ENCODE measurements at places on chromosomes 3 and 15. TPM values are rescaled to one million over a fixed set of nuclear protein-coding genes. Genes with fewer than 3 reads are reported as not detected.

Gene LMAN1L
- total RNA-seq, result not detected

Gene STRC
- total RNA-seq, result 1.6 TPM

Gene PCLAF
- 3.0 TPM for total RNA-seq

Gene MAP6D1
- 1.1 TPM for total RNA-seq

Gene ARNT2
- total RNA-seq, result 6.6 TPM

Gene LRRK1
- total RNA-seq, result 15.7 TPM

Gene IL17RE
- total RNA-seq, result 91.5 TPM

Gene MELTF
- total RNA-seq, result 2.8 TPM

Gene TERC
- 3.5 TPM for total RNA-seq

Gene MED12L
- total RNA-seq, result 7.5 TPM

Gene CHRD
- total RNA-seq, result 6.5 TPM

Gene CFAP92
- total RNA-seq, result 3.3 TPM

Gene ZDHHC19
- total RNA-seq, result 1.2 TPM

Gene LCTL
- not detected for total RNA-seq

Gene GAP43
- 1.8 TPM for total RNA-seq

DNA sequence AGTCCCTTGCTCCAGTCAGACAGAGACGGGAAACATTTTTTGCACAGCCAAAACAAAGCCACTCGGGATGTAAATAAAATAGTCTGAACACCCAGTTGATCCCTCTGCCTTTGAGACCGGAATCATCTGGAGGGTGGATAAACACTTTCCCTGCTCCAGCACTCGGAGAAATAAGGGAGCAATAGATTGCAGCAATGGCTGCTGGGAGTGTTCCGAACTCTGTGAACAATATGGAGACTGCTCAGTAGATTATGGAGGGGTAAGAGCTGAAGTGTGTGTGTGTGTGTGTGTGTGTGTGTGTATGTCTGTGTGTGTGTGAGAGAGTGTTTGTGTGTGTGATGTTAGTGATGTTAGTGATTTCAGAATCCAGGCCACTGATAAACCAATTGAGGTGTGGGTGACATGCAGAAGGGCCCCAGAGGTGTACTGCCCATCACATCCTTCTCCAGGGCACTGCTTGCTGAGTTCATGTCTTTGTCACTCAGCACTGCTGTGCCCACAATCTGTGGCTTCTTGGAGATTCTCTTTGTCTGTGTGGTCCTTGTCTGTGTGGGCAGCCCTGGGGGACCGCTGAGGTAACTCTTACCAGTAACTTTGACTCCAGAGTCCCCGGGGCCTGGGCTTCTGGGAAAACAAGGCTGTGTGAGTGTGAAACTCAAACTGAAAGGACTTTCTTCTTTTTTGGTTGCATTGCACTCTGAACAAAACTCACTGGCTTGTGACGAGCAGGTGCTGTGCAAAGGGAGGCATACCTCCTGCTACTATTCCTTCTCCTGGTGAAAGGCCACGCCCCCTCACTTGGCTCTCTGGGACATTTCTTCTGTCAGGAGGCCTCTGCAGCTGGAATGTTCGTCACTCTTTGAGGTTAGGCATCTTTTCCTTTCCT is 23.0 kb downstream of the CRYGS start:
- DNase-seq, result no peak

- no peak for DNase-seq
Observed at GRCh38 chr3:63809607-63810006, 9.5 kb upstream of the C3orf49 start.

- DNase-seq, result no peak
Observed at GRCh38 chr15:101620671-101621070, 31.5 kb downstream of the TM2D3 start.

GRCh38 chr3:137642831-137643230 is 121.3 kb upstream of the SOX14 start:
- peak; percentile 12 for DNase-seq

DNA sequence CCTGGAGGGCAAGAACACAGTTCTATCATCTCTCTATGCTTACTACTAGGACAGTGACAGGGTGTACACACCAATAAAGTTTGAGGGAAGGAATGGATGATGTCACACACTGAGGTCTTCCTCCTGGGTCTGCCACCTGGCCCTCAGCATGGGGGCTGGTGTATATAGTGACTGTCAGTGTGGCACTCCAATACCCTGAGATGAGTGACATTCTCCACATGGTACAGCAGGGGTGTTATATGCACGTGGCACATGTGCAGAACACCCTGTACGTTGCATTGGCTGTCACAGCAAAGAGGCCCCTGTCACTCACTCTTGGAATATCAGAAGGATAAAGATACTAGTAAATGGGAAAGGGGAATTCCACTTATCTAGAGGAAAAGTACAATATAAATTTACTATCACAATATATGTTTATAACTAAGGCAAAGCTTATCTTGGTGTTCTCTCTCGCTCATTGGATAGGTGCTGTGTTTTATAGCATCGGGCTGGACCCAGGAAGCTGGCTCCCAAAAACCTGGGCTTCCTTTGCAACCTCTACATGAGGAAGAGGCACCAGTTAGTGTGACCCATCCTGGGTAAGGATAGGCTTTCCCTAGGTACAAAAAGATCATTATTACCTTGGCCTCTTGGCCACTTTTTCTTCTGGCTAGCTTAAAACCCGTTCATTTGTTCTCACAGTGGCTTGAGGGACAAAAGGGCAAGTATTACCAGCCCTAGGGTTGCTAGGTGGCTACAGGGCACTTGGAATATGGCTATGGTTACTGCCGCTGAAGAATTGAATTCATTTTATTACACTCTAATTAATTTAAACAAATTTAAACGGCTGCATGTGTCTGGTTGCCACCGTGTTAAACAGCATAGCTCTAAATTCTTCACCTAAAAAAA is 54.8 kb upstream of the HES1 start:
- DNase-seq, result no peak

DNA sequence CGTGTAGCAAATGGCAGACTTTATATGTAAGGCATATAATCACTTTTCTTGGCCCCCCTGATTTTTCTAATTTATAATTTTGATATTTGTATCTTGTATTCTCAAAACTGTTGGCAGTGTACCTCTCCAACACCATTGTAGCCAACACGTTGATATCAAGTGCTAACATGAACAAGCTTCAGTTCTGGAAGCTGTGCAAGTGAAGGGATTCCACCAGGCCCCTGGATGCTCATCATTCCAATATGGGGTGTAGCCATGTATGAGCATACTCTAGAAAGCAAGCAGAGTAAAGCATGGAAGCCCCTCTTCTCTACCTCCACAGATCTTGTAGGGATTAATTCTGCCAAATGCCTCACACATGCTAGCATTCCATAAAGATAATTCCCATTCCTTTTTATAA is 211.3 kb downstream of the MYRIP start:
- no peak for DNase-seq

- no peak for DNase-seq
Observed at GRCh38 chr3:4983739-4984510, 4.7 kb downstream of the BHLHE40 start.

DNA sequence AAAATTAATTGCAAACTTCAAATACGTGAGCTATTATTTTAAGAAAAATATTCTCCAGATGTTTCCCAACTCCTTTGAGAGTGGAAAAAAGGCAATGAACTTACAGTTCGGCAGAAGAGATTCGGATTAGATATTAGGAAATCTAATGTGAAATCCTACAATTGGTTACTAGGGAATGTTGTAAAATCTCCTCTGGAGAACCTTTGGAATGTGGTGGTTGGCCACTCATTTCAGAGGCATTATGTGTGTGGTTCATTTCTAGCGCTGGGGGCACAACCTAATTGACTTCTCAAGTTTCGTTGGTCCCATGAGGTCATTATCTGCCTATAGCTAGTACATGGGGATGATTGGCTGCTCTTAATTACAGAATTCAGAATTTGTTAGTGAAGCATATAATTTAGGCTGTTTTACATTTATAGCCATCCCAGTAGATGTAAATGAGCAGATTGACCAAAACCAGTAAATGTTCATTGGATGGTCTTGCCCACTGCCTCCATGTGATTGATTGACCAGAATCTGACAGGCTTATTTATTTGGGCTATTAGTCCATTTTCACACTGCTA is 34.6 kb upstream of the CMSS1 start:
- no peak for DNase-seq

GRCh38 chr3:168040607-168041208 is 55.0 kb downstream of the GOLIM4 start:
- DNase-seq, result no peak

DNA sequence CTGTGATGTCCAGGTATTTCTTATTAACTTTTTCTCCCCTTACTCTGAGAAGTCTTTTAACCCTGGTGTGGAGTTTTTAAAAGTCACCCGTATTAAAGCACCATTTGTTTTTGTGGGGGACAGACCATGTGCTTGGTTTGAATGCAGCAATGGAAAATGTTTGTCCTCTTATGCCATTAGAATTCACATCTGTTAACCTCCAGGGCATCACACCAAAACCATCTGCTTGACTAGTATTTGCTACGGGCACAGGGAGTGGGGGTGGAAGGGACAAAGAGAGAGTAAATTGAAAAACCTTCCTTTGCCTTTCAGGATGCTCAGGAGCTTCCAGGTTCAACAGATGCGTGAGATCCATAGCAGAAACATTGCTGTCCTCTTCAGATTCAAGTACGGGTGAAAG is 61.4 kb upstream of the GOLGA8B start:
- no peak for DNase-seq

GRCh38 chr15:32877252-32878019 is 159.6 kb downstream of the GREM1 start:
- no peak for DNase-seq

GRCh38 chr3:16254916-16255315 is 9.8 kb downstream of the DPH3 start:
- DNase-seq, result no peak

DNA sequence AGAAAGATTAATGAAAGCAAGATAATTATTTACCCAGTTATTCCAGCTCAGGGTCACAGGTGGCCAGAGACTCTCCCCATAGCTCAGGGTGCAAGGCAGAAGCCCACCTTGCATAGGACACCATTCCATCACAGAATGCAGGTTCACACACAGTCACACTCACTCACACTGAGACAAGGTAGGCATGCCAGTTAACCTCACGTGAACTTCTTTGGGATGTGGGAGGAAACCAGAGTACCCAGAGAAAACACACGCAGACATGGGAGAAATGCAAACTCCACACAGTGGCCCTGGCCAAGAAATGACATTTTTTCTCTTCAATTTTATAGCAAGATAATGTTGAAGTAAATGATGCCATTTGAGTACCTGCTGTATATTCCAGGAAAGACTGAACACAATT is 106.7 kb downstream of the ZNF385D start:
- no peak for DNase-seq

GRCh38 chr3:186825294-186825821 is 17.2 kb upstream of the ADIPOQ start:
- no peak for DNase-seq

DNA sequence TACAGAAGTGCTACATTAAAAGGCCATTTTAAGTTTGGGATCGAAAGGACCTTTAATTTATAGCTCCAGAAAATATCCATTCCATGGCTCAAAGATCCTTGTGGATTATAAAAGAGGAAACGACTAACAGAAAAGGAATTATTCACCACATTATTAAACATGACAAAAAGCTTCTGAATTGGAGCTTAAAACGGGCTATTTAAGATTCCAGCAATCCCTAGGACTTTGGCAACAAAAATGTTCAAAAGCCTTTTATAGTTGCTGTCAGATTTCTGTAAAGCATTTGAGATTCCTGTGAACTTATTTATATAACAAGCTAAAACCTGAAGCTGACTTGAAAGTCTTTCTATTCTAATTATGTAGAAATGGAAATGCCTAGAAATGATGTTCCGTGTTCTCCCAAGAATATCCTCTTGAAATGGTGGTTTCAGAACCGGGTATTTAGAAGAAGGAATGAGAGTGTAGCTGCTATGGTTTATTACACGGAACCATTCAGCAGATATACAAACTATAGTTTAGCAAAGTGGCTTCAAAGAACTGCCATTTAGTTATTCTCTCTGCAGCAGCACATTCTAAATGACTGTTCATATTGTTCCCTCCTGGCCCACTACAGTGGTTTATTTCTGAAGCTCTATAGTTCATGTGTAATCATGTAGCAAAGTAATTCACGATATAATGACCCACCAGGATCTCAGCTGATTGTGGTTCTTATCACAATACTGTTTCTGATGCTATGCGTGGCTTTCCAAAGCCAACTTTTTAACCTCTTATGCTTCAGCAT is 961.7 kb downstream of the FHIT start:
- DNase-seq, result no peak

- no peak for DNase-seq
Observed at GRCh38 chr15:22963641-22964040, 16.5 kb downstream of the CYFIP1 start.

GRCh38 chr15:63292771-63293170 is 15.4 kb downstream of the APH1B start:
- DNase-seq, result no peak

GRCh38 chr15:84402856-84403608 is 167.5 kb downstream of the GOLGA6L4 start:
- no peak for DNase-seq

DNA sequence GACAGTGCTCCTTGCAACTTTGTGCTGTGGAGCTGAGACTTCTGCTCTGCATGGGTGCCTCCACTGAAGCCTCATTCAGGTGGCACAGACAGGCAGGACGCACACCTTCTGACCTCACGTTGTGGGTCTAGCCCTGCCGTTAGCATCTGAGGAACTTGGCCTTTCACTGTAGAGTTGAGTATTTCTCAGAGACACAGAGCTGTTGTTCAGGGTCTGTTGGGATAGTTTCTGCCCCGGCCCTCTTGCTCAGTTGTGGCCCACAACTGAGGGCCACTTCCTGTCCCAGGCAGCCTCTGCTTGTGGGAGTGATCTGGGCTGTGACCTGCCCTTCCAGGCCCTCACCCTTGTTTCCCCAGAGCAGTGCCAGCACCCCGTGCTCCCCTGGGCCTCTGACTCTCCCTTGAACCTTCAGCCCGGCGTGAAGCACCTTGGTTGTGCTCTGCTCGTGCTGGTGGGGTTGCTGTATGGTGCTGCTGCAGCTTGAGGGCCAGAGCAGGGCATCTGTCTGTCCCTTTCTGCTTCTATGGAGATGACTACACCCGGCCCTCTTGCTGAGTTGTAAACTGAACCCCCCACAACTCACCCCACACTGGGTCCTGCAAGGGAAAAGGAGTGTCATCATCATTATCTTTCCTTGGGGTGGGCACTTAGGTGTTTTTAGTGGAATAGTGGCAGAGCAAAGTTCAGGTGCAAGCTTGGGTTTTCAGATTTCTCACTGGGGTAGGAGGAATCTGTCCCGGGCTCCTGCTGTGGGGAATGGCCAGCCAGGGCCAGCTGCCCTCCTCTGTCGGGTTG is 11.7 kb downstream of the BAHD1 start:
- DNase-seq, result no peak
